Epithelial cell of esophagus (primary cell): ENCODE measurements at places on chromosomes 7 and 10.

- peak; percentile 19 for DNase-seq
These were observed 815 bp downstream of the NEUROG3 start for GRCh38 chr10:69572159-69573055.

DNA sequence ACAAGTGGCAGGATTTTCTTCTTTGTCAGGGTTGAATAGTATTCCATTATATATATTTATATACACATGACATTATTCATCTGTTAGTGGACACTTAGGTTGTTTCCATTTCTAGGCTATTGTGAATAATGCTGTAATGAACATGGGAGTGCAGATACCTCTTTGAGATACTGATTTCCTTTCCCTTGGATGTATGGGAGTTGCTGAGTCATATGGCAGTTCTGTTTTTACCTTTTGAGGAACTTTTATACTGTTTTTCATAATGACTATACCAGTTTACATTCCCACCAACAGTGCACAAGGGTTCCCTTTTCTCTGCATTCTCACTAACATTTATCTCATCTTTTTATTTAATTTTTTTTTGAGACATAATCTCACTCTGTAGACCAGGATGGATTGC, 1.8 kb upstream of the CLCN1 start:
- no peak for DNase-seq

- DNase-seq, result peak; percentile 89
These were observed 45.9 kb upstream of the BTRC start for GRCh38 chr10:101308051-101308450.

DNA sequence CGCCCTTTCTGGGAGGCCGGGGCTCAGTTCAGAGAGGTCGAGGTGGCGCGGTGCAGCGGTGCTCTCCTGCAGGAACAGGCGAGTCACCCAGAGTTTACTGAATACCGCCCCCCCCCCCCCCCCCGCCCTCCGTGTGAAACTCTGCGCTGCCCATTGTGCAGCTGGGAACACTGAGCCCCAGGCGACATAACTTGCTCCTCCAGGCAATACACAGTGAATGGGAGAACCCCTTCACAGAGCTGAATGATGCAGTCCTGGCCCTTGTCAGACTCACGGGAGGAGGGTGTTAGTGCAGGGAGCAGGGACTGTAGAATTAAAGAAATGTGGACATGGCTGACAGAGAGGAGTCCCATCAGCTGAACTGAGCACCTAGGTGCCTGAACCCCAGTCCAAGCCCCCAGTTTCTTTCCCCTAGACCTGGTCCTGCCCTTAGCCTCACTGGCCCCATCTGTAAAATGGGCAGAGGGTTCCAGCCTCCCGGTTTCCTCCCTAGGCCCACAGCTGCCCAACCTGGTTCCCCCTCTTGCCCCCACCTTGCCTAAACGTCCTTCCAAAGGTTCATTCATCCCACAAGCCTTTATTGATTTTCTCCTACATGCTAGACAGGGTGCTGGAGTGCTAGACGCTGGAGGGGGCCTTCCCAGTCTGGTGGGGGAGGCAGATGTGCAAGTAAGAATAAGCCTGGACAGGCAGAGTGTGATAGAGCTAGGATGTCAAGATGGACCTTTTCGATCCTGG, 869 bp upstream of the LOXL4 start:
- DNase-seq, result no peak

DNA sequence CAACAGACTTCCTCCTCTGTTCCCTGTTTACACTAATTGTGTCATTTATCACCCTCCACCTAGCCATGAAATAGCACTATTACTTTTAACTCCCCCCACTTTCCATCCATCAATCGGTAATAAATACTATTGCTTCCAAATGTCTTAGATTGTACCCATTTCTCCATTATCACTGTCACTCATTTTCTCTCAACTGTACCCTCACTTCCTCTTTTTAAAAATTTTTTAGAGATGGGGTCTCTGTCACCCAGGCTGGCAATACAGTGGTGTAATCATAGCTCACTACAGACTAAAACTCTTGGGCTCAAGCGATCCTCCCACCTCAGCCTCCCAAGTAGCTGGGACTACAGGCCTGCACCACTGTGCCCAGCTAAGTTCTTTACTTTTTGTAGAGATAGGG, 123.5 kb upstream of the EGR2 start:
- no peak for DNase-seq
